ENCODE measurements at places on chromosomes 11 and 22.

- no peak for DNase-seq
These were observed 44.4 kb downstream of the CYTH4 start for GRCh38 chr22:37326726-37327125.

- DNase-seq = no peak
These were observed 148.3 kb downstream of the JRKL start for GRCh38 chr11:96538104-96538503.

GRCh38 chr22:17990942-17991341 lies 33.4 kb downstream of the MICAL3 start:
- no peak for DNase-seq

DNA sequence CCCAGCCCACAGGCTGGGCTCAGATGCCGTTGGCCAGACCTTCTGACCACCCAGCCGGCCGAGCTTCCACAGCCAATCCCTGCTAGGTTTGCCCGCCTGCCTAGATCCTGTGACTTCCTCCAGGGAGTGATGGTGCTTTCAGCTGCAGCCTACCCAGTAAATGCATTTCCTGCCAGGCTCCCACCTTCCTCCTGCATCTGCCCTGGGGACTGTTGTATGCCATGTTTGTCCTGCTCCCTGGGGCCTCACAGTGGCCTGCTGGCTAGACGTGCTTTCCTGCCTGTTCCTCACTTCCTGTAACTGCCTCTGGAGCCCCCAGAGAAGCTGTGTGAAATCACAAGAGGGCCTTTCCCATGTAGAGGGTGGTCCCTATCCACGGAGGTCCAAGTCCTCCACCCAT lies 86.2 kb downstream of the GALNT18 start:
- DNase-seq = no peak

- DNase-seq = no peak
These were observed 59.6 kb downstream of the ZNRF3 start for GRCh38 chr22:28942801-28943500.

DNA sequence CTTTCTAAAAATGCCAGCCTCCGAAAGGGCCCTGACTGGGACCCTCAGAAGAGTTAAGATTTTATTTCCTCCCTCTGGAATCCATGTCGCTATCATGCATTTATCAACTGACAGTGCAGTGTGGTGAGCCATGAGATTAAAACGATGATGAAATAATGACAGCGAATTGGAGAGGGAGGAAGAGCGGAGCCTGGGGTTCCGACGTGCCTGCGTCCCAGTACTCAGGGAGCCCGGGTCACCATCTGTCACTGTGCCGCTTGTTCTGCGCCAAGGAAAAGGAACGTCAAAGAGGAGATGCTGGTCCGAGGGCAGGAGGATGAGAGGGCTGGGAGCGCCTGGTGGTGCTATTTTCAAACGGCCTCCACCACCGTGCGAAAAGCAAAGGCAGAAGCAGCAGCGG lies 46.2 kb downstream of the MACROD1 start:
- no peak for DNase-seq

DNA sequence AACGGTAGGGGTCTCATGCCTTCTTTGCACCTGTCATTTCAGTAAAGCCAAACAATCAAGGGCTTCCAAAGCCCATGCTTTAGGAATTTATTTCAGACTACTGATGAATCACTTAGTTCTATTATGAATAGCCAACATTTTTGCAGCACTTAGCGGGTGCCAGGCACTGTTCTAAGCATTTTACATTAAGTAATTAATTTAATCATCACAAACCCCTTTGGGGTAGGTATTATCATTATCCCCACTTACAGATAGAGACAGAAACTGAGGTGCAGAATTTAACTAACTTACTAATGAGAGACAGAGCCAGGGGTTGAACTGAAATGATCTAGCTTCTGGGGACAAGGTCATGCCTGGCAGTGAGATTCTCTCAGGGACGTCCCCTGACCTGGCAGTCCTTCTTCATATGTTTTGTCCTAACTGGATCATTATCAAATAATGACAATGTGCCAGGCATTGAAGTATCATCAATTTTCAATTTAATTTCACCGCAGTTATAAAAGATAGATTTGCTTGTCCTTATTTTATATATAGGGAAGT lies 31.7 kb upstream of the NAV2 start:
- DNase-seq = no peak

- DNase-seq = no peak
These were observed 41.8 kb upstream of the SORL1-AS1 start for GRCh38 chr11:121494355-121495099.

DNA sequence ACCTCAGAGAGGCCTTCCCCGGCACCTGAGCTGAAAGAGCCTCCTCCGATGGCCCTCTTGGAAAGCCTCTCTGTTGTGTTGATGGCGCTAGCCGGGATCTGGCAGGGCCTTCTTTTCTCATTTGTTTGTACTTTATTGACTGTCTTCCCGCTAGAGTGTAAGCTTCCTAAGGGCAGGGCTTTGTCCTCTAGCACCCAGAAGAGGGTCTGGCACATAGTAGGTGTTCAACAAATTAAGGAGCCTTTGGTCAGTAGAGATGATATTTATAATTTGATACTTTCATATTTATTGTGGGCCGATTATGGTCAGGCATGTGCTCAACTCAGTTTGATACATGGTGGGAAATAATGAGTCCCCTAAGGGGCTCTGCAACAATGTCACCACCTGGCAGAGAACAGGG lies 4.0 kb downstream of the ARL2 start:
- no peak for DNase-seq

DNA sequence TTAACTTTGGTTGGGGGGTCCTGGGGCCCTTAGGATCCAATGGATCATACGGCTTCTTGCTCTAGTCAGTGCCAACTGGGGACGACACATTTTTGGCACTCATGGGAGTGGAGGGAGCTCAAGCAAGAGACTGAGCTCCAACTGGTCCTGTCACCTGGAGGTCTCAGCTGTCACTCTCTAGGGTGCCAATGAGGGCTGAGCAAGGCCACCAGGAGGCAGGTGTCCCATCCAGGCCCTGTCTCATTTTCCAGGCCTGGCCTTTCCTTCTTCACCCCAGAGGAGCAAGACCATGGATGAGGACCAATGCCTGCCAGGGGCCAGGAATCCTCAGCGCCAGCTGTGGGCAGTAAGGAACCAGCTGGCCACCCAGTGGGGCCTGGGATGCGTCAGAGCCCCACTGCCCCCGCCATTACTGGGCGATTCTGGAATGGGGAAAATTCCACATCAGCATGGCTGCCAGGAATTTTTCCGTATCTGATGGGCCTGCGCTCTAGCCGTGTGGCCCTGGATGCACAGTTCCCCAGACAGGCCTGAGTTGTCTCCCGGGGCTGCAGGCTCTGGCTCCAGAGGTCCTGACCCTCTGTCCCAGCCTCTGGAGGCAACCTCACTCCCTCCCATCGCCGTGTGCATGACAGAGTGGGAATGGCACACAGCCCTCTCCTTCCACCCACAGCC lies 669 bp upstream of the GAL3ST1 start:
- peak; percentile 44 for DNase-seq

- DNase-seq = no peak
These were observed 327.0 kb upstream of the CCDC90B start for GRCh38 chr11:83612891-83613766.

DNA sequence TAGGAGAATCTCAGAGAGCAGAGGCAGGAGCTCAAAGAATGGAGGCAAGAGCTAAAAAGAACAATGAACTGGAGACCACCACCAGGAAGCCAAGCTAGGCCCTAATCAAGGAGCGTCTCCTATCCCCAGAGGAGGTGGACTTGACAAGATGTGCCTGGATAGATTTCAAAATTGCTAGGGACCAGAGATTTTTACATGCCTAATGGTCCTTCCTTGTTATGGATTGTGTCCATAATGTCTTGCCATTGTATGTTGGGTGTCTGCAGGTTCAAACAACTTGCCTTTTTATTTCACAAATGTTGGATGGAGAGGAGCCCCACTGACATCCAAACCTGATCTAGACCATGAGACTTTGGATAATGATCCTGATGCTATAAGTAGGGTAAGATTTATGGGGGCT lies 88.2 kb upstream of the TP53I11 start:
- no peak for DNase-seq

DNA sequence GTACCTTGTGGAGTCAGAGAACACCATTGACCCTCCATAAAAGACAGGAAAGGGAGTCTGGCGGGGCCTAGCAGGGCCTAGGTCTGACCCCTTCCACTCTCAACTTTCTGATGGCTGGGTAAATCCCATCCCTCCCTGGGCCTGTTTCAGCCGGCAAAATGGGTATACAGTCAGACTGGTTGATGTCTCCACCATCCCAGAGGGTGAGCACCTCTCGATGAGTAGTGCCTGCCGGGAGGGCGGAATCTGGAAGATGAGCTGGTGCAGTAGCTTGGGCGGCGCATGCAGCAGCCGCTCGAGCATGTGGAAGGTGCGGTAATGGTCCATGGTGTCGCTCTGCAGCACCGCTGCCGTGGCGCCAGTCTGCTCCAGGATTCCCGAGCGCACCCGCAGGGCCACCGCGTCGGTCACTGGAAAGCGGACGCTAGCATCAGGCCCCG lies 528 bp downstream of the FIBP start:
- DNase-seq = no peak

- no peak for DNase-seq
These were observed 252.7 kb upstream of the PITPNB start for GRCh38 chr22:28171712-28172111.

DNA sequence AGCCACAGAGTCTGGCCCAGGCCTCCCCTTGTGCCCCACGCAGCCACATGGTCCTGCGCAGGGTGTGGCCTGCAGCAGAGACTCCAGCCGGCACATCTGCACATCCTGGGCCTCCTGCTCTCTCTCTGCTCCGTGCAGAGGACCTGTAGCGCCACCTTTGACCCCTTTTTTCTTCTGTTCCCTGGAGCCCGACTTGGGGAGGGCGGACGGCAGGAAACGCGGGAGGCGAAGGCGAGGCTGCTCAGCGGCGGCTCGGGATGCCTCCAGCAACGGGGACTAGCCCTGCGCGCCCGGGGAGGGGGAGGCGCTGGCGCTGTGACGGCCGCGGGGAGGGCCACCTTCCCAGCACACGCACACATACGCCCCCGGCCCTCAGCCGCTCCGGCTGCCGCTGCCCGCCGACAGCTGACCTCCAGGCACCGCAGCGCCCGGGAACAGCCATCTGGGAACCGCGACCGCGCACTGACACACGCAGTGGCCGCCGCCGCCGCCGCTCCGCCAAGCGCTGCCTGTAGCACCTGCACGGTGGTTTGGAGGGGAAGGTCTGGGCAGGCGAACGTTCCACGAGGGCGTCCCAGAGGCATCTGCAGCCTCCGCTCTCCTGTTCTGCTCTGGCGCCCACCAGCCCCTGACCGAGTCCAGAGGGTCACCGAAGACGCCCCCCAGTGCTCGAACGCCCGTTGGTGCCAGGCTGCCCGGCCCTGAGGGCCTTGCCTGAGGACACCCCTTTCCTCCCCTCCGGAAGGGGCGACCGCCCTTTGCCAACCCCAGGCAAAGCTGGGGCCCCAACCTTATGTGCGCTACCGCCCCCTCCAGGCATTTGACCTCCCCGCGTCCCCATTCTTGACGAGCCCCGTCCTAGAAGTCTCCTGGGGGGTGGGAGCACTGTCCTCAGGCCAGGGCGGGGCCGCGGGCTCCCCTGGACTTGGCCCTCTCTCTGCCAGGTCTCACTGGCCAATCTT lies 16.9 kb upstream of the C22orf42 start:
- DNase-seq = no peak

DNA sequence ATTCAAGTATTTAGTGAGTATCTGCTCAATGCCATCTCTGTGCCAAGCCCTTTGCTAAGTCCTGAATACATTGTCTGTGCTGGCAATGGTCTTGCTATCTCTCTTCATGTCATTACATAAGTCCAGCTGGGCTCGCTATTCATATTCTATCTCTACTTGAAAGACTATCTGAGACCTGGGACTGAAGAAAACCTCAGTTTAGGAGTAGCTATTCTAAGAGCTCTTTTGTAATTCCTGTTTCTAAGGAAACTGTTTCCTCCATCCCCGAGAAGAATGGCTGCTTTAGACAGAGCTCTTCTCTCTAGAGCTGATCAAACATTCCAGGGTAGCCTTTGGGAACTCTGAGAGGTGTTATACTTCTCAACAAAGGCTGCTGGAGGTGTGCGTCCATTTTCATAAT lies 33.0 kb downstream of the SLC17A6 start:
- DNase-seq = no peak

DNA sequence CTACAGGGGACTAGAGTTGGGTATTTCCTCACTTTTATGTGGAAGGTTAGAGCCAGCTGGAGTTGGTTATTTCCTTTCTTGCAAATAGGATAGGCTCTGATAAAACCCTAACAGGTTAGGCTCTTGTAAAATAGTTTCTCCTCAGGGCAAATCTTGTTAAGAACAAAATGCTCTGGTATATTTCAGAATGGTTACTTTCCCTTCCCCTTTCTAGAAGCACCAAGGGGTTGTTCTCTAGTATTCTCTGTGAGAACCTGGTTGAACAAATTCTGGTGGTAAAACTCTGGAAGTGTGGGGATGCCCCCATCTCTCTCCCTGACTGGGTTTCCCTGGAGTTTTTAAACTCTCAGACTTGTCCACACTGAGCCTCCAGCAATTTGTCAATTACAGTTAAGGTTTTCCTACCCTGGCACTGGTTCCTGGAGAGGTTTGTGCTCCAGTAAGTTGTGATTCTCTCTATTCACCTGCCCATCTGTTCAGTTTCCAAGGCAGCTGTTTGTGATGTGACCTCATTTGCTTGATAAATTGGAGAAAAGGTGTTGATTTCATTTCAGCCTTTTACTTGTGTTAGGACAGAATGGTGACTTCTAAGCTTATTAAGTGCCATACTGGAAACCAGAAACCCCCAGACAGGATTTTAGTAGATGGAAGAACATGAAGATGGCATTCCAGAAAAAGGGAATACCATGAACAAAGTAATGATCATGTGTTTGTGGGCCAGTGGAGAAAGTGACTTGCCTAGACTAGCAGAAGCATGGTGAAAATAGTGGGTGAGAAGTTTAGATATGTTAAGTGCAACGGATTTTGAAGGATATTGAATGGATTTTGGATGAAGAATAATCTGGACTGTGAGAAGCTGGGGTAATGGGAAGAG lies 64.6 kb downstream of the EXT2 start:
- DNase-seq = no peak

- DNase-seq = no peak
These were observed 104.0 kb downstream of the PDE2A start for GRCh38 chr11:72569966-72570892.

- no peak for DNase-seq
These were observed 653 bp downstream of the PCSK7 start for GRCh38 chr11:117230999-117231841.

- no peak for DNase-seq
These were observed 2269.3 kb upstream of the RAG2 start for GRCh38 chr11:38867338-38867737.

GRCh38 chr11:13343931-13344717 lies 66.5 kb downstream of the BMAL1 start:
- no peak for DNase-seq
